Right renal pelvis (tissue), 4 donors: ENCODE measurements at places on chromosomes 11 and 22. TPM values are rescaled to one million over a fixed set of nuclear protein-coding genes. Genes with fewer than 3 reads are reported as not detected.

Gene CRYBA4
- not detected for polyA plus RNA-seq

Gene SLC1A2
- 0.64 TPM for polyA plus RNA-seq

DNA sequence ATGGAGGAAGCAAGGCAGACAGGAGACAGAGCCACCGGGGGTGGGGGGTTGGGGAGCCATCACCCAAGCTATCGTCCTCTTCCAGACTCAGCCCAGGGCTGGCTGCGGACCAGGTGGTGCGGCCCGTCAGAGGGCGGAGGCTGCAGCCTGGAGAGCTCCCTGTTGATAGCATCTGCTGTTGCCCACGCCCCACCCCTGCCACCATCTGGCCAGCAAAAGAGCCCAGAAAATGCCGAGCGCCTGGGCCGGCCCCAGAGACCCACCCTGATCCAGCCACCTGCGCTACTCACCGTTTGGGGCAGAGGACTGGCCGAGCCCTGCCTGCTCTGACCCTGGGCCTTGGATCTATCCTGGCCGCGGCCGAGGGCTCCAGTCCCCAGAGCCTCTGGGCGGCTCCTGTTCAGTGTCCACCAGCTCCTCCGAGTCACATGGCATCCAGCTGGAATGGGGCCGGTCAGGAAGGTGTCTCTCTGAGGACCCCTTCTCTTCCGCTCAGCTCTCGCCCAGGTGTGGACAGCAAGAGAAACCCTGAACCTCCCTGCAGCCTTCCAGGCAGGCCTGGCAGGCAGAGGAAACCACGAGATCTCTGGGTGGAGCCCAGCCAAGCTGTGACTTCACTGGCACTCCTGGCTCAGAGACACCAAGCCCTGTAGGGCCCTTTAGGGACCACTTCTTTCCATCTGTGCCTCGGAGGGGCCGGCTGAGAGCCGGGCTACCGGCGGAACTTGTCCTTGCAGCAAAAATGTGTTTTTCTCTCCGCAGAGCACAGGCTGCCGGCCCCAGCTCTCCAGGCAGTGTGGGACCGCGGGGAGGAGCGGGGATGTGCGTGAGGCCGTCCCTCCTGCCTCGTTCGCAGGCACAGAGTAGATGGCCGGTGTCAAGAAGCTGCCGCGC, at the start of gene MRGPRE:
Gene MRGPRE, minus strand, starts transcription at position 567 of the 894 bp plus-strand sequence. CDS start 3,618 bp downstream, outside the sequence.
- no peak for DNase-seq

GRCh38 chr11:134887896-134888295, 475.9 kb upstream of the B3GAT1 start:
- DNase-seq, result no peak

GRCh38 chr11:118872403-118872821, 11.3 kb upstream of the CXCR5 start:
- DNase-seq, result no peak

Gene GLYATL2
- 1.7 TPM for polyA plus RNA-seq

Gene OR8G5
- polyA plus RNA-seq, result not detected

Gene RAG2
- polyA plus RNA-seq, result 1.00 TPM

DNA sequence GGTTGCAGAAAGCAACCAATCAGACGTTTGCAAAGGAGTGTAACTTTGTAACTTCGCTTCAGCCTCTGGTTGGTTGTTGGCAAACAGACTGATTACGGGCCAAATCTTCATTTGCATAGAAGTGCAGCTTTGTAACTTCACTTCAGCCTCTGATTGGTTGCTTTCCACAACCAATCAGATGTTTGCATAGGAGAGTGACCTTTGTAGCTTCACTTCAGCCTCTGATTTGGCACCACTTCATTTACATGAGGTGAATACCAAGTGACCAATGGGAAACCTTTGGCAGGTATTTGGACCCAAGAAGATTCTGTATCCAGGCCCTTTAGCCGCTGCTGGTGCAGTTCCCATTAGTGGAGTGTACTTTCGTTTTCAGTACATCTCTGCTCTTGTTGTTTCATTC, 16.0 kb downstream of the USP47 start:
- DNase-seq, result no peak

DNA sequence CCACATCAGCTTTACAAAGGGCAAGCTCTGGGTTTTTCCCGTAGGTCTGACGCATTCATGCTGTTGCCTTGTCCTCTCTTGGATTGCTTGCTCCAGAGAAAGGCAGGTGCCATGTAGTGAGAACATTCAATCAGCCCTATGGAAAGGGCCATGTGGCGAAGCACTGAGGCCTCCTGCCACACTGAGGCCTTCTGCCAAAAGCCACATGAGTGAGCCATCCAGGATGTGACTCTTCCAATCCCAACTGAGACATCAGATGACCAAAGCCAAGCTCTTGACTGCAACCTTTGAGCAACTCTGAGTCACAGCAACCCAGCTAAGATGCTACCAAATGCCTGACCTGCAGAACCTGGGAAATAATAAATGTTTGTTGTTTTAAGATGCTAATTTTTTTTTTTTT, 9.0 kb upstream of the PANX3 start:
- DNase-seq, result no peak

Gene PEX16
- polyA plus RNA-seq, result 16.0 TPM

DNA sequence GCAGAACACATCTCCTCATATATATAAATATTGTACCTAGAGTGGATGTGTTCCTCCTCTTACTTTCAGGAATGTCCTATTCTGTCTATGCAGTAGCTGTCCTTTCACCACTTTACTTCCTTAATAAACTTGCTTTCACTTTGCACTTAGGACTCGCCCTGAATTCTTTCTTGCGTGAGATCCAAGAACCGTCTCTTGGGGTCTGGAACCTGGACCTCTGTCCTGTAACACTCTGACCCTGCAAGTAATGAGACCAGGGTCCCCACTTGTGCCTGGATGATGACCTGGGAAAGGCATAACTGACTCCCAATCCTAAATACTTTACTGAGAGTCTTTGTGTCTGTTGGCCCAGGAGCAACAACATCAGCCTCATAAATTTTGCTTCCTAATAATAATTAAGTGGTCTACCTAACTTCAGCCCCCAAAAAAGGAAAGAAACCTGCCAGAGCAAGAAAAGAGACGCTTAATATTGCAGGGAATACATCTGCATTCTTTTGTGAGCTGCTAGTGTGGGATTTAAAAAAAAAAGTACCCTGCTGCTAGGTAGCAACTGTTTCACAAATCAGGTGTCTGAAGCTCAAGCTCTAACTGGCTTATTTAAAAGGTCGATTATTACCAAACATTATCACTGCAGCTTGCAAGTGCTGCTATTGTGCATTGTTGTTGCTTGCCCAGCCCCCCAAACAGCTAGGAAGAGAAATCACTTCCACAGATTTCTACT, 69.3 kb downstream of the FAM168A start:
- no peak for DNase-seq

GRCh38 chr11:1308743-1309497, 512 bp downstream of the TOLLIP start:
- no peak for DNase-seq

DNA sequence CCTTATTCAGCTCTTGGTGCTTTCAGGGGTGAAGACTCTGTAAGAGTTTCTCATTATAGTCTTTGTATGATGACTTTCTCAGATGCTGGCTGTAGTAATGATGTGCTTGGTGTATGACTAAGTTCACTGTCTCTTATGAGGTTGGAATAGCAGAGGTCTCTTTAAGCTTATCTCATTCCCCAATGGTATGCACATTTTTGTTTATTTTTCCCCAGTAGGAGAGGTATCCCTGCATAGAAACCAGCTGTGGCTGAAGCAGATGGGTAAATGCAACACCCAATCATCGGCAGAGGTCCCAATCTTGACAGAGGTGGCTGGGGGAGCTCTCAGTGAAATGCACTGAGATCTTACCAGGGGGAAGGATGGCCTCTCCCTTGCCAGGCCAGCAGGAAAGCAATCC, 34.6 kb downstream of the BBOX1 start:
- DNase-seq, result no peak

- DNase-seq, result peak; percentile 44
These were observed 165.6 kb downstream of the SHANK2 start for GRCh38 chr11:71086687-71087258.

- DNase-seq, result no peak
These were observed 46.1 kb upstream of the RFPL3 start for GRCh38 chr22:32311551-32312071.

DNA sequence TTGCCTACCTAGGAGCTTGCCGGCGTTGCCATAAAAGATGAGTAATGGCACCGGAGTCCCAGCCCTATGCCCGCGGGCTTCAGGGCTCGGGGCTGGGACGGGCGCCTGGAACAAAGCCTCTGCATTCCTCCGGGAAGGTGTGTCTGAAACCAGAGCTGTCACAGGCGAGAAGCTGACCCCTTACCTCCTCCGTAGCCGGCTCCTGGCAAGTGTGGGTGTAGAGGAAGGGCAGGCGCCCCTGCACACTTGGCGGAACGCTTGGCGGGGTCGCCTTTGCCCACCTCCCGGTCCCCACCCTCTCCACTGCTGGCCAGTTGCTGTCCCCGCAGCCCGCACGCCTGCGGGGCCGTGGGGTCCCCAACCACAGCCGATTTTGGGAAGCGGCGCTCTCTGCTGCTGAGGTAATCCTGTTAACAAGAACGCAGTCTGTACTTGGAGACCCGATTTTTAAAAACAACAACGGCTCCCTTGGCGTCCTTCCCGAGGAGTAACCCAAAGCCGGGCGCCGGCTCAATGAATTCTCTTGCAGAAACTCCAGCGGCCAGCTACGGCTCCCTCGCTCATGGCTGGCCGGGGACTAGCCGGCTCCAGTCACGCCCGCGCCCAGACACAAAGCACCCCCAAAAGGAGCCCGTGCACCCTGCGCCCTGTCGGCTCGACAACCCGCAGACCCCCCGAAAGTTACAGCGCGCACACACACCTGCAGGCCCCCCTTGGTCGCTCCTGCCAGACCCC, 89.2 kb downstream of the PLEKHA7 start:
- no peak for DNase-seq

- DNase-seq, result no peak
These were observed 33.4 kb downstream of the AP2A2 start for GRCh38 chr11:959027-959426.

GRCh38 chr22:25488244-25489020, 76.0 kb upstream of the GRK3 start:
- no peak for DNase-seq

Gene OR51Q1
- not detected for polyA plus RNA-seq

- no peak for DNase-seq
These were observed 12.9 kb upstream of the CRKL start for GRCh38 chr22:20904008-20904979.

Gene PLET1
- 0.04 TPM for polyA plus RNA-seq

Gene KCNE3
- 29.7 TPM for polyA plus RNA-seq

GRCh38 chr11:75572744-75573143, 10.7 kb downstream of the SERPINH1 start:
- DNase-seq, result no peak

- no peak for DNase-seq
These were observed 11.3 kb upstream of the SMIM38 start for GRCh38 chr11:69144316-69145049.

Gene INCENP
- polyA plus RNA-seq, result 36.9 TPM

DNA sequence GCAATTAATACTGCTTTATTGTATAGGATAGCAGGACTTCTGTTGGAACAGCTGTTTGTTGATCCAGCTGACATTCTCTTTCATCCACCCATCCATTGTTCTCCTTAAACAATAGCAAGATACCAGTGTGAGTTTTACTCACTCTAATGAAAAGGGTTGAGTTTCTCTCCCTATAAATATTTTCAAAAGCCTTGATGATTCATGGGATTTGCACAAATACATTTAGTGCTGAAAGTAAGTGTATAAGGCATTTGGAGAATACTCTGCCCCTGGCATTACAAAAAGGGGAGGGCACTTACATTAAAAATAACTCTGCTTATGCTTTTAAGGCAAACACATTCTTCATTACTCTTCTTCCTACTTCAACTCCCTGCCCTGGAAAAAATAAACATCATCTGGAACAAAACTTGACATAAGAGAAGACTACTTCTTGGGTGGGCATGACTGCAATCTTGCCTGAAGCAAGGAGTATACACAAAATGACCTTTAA, 634.9 kb downstream of the METTL15 start:
- DNase-seq, result no peak

- DNase-seq, result no peak
These were observed 26.4 kb upstream of the ZBTB16 start for GRCh38 chr11:114033066-114033465.

- no peak for DNase-seq
These were observed 8.3 kb downstream of the KIRREL3 start for GRCh38 chr11:126992065-126992803.

Gene NRXN2
- polyA plus RNA-seq, result 15.5 TPM

Gene CARD10
- 21.9 TPM for polyA plus RNA-seq

- DNase-seq, result no peak
These were observed 152.0 kb upstream of the TBCEL start for GRCh38 chr11:120871924-120872323.

Gene OR2AG2
- not detected for polyA plus RNA-seq

- peak; percentile 71 for DNase-seq
These were observed 8.6 kb downstream of the TSSC4 start for GRCh38 chr11:2409126-2409525.

Gene P2RX6
- polyA plus RNA-seq, result 1.5 TPM

Gene ANKK1
- 0.73 TPM for polyA plus RNA-seq

Gene RFPL3
- polyA plus RNA-seq, result not detected

DNA sequence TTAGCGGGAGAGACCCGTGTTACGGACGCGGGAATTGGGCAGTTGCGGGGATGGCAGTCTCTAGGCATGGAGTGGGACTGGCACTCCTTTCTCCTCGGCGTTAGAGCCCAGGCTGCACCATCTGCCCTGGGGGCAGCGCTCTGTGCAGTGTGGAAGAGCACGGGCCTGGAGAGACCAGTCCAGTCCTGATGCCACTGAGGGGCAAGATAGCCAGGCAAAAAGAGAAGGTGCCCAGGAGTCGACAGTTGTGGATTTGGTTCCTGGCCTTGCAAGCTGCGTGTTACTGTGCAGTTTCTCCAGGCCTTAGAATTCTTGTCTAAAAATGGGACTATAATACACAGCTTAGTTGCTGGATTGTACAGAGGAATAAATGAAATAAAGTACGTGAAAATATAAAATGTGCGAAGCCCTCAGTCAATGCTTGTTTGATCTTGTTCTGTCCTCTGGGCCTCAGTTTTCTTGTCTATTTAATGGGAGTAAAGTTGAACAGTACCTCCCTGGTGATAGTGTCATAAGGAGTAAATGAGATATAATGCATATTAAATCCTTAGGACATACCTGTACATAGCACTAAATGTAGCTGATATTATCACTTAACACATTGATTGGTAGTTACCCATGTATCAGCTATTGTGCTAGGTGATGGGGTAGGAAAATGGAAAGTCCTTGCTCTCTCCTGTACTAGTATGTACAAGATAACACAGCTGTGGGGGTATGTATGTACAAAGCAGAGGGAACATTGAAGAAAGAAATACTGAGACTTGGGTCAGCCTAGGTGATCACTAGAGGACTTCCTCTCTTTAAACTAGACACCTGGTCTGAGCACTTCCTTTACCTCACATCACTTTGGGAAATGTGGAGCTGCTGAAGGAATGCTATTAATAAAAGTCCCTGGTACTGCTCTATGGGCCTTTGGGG, 1.2 kb downstream of the ATXN10 start:
- DNase-seq, result no peak

DNA sequence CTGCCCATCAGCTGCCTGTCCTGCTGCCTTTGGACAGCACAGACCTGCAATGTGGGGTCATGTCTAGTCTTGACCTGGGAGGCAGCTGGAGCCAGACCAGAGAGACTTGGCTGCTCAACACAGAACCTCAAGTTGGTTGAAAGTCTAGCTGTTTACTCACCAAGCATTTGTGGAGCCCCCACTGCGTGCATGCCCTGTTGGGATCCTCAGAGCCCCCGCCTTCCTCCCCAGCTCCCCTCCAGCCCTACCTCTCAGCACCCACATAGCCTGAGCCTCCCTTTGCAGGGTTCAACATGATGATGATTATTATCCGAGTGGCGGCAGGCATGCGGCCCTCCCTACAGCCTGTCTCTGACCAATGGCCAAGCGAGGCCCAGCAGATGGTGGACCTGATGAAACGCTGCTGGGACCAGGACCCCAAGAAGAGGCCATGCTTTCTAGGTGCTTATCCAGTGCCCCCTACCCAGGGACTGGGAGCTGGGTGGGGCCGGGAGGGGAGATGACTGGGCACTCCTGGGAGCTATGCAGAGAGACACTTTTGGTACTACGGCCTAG, 8.3 kb downstream of the ANKK1 start:
- no peak for DNase-seq
